ENCODE measurements at places on chromosomes 12 and 14.

DNA sequence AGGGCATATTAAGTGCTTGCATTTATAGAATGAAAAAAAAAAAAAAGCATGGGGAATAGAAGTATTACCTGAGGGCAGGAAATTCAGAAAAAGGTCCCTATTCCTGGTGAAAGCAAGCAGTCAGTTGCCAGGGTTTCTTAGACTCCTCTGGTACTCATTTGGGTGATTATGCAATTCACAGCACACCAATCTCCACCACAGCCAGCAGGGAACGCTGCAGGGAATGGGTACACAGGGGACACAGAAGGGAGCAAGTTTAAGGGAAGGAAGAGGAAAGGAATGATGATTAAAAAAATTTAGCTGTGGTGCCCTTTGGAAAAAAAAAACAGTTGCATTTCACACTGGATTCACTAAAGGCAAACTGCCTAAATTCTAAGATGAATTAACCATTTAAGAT, 14.2 kb downstream of the BLTP3B start:
- DNase-seq = no peak

- no peak for DNase-seq
Observed at GRCh38 chr14:74348241-74348734, at the start of gene VRTN. VRTN (plus strand) TSS chr14:74348471; CDS start chr14:74356784, 8,313 bp downstream.

- DNase-seq = no peak
Observed at GRCh38 chr14:51862860-51863259, 2.4 kb downstream of the GNG2 start.

- no peak for DNase-seq
Observed at GRCh38 chr12:93536111-93536765, 36.2 kb upstream of the SOCS2 start.

DNA sequence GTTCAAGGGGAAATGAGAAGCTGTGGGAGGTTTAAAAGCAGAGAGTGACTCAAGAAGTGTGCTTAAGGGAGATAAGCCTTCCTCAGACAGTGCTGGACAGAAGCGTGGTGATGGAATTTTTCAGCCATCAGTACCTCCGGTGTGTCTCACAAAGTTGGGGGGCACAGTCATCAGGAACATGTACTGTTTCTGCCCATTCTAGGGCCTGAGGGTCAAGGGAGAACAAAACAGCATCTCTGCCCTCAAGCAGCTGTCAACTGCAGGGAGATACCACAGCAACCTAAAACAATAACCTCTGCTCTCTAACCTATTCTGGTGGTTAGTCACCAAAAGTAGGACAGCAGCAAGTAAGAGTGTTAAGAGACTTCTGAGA, 2.0 kb upstream of the STON2 start:
- DNase-seq = no peak

- no peak for DNase-seq
Observed at GRCh38 chr14:70029296-70030132, 150.3 kb downstream of the SMOC1 start.

GRCh38 chr14:50364792-50365191, 31.9 kb downstream of the CDKL1 start:
- DNase-seq = no peak

- no peak for DNase-seq
Observed at GRCh38 chr14:28057359-28058296, 709.0 kb upstream of the FOXG1 start.

DNA sequence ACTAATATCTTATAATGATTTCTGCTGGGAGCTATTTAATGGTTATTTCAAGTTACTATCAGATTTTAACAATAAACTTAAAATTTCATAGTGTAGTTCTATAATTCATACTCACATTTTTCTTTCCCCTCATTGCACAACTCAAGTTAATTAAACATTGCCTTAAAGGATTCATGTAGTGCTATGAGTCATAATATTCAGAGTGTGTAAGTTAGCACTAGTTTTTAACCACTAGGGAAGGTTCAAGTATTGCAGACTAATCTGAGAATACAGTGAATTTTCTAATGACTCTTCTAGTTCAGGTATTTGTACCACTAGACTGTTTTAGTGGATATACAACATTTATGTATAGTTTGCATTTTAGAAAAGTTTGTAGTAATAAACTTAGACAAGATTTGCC, 49.9 kb downstream of the FOXA1 start:
- no peak for DNase-seq

GRCh38 chr12:114562654-114563053, 121.3 kb downstream of the TBX3 start:
- DNase-seq = no peak

Data from AG09319 (cell line).